ENCODE measurements at places on chromosomes 2 and 18. TPM values are rescaled to one million over a fixed set of nuclear protein-coding genes. Genes with fewer than 3 reads are reported as not detected.

GREB1L gene
- 7.5 TPM for total RNA-seq

GRCh38 chr2:75108937-75109482 is 90.3 kb downstream of the TACR1 start:
- DNase-seq: no peak

DNA sequence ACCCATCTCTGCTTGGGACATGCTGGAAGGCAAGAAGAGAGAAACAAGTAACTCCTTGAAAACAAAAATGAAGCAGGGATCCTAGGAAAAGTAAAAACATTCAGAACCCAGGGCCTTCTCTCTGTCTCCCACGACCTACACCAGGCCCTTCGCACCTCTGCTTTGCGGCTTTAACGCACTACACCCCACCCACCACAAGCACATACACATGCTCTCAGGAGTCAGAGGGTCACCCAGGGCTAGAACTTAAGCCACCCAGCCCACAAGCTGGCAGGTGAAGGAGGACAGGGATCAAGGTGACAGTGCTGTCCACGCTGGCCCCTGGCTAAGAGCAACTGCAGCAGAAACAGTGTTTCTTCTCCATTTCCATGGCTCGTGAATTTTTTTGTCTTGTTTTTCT is 72.2 kb downstream of the BCL11A start:
- no peak for DNase-seq

DNA sequence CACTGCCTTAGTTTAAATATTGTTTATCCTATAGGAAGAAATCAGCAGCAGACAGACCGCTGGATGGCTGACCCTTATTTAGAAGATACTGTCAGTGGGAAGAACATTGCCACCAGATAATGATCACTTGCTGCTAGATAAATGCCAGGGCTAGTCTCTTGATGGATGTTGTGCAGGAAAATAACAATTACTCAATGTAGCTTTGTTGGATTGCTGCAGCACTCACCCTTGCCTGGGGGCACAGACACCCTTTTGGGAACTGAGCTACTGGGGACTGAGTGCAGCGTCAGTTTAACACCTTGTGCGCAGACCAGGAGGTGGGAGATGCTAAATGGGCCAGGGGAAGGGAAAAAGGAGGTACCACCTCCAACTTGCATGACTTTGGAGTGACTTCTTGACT is 64.2 kb upstream of the CAPN13 start:
- no peak for DNase-seq

DNA sequence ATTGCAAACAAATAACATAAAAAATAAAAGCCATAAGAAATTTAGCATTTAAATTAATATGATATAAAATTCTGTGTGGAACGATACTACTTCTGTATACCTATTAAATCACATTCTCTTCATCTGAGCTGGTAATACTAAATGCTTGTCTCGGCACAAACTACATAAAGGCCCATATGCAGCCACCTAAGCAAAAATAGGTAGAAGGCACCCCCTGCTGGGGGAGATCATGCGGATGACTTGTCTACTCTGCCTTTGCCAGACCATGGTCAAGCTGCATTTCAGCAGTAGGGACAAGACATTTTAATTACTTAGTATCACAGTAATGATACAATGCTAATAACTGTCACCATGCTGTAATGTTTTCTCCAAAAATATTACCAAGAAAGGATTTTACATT is 108.0 kb downstream of the CDH19 start:
- DNase-seq: peak; percentile 42

ZAP70 gene
- not detected for total RNA-seq

ABCG8 gene
- not detected for total RNA-seq

DNA sequence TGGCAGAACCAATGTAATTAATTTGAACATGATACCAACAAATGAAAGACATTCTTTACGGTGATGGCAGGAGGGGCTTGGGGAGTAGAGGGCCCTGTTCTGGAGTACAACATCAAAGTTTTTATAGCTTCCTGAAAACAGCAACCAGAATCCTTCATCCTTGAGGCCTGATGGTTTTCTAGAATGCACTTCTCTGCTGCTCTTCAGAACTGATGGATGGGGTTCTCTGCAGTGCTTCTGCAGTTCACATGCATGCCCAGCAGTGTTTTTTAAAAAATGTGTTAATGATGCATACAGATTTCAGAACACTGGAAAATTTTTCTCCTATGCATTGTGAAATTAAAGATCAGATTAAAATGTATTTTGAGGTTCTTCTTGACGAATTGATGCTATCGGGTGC is 2.5 kb downstream of the LTBP1 start:
- no peak for DNase-seq

GRCh38 chr2:189157939-189158338 is 21.6 kb downstream of the COL5A2 start:
- no peak for DNase-seq

DNA sequence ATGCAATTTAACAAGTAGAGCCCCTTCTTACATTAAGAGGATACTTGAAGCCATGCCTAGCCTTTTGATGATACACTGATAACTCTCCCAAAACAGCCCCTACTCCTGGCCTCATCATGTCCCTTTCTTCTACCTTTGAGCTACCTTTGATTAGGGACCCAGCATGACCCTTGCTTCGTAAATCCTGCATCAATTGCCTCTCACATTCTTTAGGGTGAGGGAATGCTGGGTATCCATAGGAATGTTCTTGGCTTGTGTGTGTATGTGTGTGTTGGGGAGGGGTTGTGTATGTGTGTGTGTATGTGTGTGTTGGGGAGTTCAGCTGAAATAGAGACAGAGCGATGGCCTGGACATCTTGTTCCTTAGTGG is 5.3 kb upstream of the KRCC1 start:
- no peak for DNase-seq

WDFY1 gene
- total RNA-seq: 69.5 TPM

TRIM43 gene
- not detected for total RNA-seq

DNA sequence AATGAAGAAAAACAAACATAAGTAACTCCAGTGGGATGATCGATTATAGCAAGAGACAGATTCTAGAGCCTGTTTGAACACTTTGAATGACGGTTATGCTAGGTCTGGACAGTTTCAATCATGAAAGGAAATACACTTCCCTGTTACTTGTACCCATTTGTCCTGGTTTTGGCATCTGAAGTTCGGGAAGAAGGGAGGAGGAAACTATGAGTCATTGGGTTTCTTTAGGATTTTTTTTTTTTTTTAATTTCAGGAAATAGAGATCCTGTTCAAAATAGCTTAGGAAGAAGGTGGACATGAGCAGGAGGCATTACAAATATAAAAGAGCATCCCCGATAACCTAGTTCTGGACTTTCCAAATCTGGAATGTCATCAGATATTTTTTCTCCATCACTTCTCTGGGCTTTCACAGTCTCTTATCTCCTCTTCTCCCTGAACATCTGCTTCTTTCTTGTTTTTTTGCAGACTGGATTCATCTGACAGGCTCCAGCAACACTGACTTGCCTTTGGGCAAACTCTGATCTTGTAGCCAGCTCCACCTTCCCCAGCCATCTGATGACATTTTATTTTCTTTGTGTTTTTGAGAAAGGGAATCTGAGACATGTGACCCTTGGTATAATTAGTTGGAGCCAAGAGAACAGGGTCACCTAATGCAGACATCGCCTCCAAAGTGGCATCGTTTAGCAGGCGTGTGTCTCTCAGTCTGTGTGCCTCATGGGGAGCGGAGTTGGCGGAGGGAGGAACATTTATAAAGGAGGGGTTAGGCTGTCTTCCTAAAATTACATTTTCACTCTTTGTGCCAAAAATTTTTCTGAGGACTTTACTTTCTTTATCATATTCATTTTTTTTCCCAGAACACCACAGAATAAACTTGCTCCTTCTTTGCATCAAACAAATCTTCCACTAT is 195.3 kb upstream of the EPHA4 start:
- DNase-seq: no peak

DNA sequence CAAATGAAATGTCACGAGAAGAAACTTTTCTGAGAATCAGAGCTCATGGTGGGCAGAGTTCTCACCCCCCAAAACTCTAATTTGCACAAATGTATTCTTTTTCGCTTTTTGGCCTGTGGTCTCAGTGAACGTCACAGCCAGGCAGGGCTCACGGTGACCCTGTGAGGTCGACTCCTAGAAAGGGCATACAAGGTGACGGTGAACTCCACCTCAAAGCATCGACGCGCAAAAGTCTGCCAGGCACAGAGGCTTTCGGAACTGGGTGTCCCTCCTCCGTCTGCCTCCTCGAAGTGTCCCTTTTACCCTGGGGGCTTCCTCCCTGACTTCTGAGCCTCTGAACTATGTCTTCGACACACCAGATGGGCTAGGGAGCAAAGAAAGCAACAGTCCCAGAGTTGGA is 139.2 kb upstream of the PXDN start:
- no peak for DNase-seq

UBR3 gene
- total RNA-seq: 47.9 TPM

DNA sequence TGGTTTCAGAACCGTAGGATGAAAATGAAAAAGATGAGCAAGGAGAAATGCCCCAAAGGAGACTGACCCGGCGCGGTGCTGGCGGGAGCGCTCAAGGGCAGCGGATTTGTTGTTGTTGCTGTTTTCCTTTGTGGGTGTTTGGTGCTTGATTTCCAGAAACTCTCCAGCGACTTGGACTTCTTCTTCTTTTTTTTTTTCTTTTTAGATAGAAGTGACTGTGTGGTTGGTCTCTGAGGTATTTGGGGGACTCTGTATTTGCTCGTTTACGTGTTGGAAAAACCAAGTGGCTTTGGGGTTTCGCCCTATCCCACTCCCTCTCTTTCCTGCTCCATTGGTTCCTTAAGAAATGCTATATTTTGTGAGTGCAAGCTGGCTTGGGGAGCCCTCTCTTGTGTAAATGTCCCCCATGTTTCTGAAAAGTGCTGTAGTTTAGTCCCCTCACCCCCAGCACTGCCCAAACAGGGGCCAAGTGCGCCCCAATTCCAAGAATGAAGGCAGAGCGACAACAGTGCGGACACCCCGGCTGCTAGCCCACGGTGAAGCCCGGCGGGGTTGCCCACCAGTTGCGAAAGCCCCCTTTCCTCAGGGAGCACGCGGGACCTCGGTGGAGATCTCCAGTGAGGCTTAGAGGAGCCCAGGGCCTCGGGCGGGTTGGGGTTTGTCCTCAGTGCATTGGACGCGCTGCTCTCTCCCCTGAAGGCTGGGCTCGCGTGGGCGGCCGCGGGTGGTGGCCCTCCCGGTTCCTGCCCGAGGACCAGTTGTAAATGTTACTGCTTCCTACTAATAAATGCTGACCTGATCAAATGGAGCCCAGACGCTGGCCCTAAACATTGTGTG is 1.8 kb downstream of the HOXD9 start:
- no peak for DNase-seq

- DNase-seq: no peak
These were observed 651.4 kb downstream of the STK39 start for GRCh38 chr2:167595839-167596471.

DNA sequence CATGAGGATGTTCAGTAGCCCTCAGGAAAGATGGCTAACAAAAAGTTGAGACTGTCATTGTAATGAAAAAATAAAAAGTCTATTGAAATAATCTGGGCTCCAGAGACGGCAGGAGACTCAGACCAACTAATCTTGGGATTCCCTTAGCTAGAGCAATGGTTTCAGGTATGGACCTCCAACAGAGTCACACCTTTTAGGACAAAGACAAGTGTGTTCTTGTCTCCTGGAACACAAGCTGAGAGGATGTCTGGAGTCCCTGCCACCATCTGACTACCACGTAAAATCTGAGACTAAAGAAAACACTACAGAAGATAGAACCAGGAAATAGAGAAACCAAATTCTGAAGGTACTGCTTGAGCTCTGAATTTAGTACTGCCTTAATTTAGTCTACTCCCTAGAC is 103.3 kb upstream of the RBBP8 start:
- no peak for DNase-seq

- no peak for DNase-seq
These were observed 40.8 kb downstream of the TSN start for GRCh38 chr2:121796239-121796638.

CLEC4F gene
- not detected for total RNA-seq

DNA sequence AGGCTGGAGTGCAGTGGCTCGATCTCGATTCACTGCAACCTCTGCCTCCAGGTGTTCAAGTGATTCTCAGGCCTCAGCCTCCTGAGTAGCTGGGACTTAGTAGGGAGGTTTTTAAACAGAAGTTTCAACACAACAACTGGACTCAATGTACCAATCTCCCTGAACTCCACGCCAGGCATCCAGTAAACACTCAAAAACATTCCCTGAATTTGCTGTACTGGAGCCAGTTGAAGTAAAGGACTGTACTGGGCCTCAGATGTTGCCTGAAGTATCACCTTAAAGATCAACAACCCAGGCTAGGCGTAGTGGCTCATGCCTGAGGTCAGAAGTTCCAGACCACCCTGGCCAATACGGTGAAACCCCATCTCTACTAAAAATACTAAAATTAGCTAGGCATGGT is 22.4 kb downstream of the RAB1A start:
- no peak for DNase-seq

DNA sequence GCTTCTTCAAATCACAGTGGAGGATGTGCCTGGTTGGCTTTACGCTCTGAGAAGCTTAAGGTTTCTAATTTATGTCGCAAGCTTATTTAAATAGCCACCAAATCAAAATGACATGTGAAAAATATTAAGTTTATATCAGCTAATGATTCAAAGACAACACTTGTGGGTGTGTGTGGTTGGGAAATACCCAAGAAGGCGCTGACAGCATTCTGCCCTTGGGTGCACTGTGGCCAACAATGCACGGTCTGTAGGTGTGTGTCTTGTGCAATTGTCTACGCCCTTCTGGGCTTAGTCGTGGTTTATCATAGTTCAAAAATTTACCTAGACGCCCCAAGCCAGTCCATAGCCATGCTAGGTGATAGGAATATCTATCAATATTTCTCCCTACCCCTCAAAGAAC is 60.9 kb downstream of the KCTD1 start:
- peak; percentile 93 for DNase-seq

DNA sequence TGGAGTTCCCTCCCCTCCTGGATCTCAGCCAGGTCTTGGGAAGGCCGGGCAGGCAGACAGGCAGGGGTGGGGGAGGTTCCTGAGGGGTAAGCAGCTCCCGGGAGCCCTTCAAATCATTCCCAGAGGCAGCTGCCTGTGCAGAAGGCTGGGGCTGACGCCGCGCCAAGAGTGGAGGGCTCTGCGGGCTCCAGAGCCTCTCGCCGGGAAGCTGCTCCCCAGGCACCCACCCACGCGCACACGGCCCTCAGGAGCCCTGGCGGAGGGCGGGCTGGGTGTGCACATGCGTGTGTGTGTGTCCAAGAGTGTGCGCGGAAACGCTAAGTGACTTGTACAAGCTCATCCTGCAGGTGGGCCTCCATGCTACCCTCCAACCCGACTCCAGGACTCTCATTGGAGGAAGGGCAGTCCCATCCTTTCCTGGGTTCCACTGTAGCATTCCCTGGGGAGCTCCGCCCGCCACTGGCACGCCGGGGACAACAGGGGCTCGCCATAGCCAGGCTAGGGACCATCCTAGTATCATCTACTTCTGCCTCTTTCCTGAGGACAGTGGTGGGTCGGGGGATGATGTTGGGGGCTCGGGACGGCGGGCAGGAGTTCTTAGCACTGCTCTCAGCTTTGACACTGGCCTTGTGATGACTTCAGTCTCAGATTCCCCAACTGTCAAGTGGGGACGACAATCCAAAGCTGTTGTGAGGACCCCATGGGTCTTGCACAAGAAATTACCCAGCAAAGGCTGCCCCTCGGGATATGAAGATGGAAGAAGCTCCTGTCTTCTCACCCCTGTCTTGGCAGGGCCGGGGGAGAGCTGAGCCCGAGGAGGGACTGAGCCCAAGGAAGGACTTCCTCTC is 50.3 kb downstream of the INHBB start:
- peak; percentile 43 for DNase-seq

CYS1 gene
- total RNA-seq: 223 TPM

SNORC gene
- 0.69 TPM for total RNA-seq

All from renal cortical epithelial cell (primary cell).